ENCODE measurements at places on chromosomes 16 and 17. TPM values are rescaled to one million over a fixed set of nuclear protein-coding genes. Genes with fewer than 3 reads are reported as not detected.
A peak's percentile ranks its signal among the peaks of the same experiment; 100 is the strongest.

Gene HEATR9
- not detected for polyA plus RNA-seq

Gene IRX5
- polyA plus RNA-seq: 1.1 TPM

- no peak for DNase-seq
Measured at GRCh38 chr16:84992717-84993075, 18.6 kb downstream of the ZDHHC7 start.

Gene ABI3
- polyA plus RNA-seq: 3.5 TPM

GRCh38 chr16:67164599-67165061 lies at the start of gene HSF4:
TSS of gene HSF4 (plus strand) at chr16:67164745. CDS start at chr16:67164812, 67 bp downstream.
- peak; percentile 71 for DNase-seq

- DNase-seq: no peak
Measured at GRCh38 chr17:49976163-49976827, 7.3 kb downstream of the DLX4 start.

DNA sequence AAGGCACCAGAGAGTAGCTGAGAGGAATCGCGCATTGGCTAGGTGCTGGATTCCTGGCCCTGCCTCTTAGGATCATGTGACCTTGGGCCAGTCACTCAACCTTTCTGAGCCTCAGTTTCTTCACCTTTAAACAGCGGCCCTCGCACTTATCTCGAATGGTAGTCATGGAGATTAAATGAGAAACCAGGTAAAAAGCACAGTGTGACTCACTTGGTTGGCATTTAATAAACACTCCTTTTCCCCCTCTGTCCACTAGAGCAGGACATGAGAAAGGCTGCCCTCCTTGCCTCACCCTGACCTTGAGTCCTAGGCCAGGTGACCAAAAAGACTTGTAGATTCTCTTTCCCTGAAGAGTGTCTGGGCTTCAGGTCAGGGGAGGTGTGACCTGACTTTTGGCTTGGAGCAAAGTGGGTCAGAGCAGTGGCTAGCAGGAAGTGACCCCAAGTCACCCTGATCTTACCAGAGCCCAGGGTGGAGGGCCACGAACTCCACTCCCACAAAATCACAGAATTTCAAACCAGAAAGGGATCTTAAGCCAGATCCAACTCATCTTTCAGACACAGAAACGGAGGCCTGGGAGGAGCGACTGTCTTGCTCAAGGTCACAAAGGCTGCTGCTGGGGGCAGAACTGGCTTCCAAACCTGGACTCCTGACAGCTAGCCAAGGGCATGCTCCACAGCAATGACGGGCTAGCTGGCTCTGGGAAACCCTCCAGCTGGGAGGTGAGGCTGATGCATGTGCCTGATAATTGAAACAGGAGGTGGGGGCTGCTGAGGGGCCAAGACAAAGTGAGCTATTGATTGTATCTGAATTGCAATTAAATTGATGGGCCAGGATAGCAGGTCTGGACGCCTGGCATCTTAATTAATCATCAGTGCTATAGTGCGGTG lies 65.2 kb downstream of the PIPOX start:
- DNase-seq: no peak

Gene FBXO39
- polyA plus RNA-seq: 0.88 TPM

- DNase-seq: no peak
Measured at GRCh38 chr16:50580180-50580798, 32.1 kb downstream of the NKD1 start.

Gene RAB26
- polyA plus RNA-seq: 0.50 TPM

DNA sequence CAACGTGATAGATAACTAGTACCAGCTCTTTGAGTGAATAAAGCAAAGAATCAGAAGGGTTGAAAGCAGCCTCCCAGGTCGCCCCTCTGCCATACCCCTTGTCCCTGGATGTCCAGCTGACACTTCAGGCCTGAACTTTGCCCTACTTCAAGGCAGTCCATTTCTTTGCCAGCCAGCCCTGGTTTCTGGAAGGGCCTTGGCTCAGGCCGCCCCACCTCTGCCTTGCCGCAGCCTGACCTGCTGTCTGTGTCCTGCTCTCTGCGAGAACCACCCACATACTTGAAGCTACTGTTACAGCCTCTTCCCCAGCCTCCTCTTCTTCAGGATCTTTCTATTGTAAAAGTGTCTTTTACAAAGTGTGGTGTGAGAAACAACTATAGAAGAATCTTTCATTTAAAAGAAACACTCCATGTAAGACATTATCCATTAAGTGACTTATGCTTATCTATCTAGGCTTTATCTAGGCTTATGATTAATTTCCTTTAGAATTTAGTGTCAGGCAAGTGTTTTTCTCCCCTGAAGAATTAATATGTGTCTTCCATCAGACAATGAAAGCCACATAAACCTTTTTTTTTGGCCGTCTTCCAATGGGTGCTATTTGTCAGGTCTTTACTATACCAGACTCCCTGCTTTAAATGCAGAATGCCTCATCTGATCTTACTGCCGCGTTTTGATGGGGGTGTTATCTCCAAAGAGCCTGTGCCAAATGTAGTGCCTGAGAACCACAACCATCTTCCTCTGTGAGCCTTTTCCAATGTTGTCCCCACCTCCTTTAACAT lies 133.9 kb downstream of the SOCS1 start:
- no peak for DNase-seq

DNA sequence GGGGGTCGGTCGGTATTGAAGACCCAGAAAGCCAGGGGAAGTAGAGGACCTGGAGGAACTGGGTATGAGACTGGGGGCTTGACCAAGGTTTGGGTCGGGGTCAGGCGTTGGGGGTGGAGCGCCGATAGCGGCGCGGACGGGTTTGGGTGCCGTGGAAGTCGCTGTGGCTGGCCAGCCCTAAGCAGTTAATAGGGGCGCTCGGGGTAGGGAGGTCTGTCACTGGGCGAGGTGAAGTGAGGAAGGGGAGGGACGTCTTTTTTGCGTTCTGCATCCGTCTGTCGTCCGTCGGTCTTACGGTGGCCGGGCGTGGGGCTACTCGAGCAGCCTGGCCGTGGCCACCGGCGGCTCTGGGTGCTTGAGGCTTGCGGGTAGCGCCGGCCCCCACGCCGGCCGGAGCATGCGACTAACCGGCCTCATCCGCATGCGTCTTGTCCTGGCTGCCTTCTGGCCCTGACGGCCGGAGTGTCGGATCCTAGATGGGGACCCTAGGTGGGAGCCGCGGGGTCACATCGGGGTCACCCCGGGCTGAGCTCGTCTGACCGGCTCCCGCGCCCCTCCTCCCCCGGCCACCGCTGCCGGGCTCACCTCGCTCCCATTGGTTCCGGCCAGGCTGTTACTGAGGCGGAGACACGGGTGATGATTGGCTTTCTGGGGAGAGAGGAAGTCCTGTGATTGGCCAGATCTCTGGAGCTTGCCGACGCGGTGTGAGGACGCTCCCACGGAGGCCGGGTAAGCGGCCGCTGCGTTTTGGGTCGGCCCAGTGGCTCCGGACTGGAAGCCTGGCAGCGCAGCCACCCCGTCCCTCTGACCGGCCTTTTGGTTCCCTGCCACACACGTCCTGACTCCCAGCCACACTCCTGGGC lies 10.3 kb upstream of the TMEM88 start:
- DNase-seq: peak; percentile 87

Gene MYH2
- polyA plus RNA-seq: 0.25 TPM

DNA sequence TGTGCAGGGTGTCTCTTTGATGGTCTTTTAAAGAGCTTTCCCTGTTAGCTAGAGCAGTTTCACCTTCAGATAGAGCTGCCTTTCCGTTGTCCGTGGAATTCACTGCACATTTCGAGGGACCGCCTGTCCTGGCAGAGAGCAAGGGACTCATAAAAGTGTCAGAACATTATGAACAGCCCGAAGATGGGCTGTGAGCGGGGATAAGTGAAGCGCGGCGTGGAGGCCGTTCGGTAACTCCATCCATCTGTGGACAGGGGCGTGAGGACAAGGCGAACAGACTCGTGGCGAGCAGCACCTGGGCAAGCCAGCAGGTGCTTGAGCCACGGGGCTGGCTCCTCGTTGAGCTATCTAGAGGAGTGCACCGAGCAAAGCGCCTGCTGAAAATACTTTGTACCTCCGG lies 371.2 kb downstream of the MAF start:
- DNase-seq: no peak

DNA sequence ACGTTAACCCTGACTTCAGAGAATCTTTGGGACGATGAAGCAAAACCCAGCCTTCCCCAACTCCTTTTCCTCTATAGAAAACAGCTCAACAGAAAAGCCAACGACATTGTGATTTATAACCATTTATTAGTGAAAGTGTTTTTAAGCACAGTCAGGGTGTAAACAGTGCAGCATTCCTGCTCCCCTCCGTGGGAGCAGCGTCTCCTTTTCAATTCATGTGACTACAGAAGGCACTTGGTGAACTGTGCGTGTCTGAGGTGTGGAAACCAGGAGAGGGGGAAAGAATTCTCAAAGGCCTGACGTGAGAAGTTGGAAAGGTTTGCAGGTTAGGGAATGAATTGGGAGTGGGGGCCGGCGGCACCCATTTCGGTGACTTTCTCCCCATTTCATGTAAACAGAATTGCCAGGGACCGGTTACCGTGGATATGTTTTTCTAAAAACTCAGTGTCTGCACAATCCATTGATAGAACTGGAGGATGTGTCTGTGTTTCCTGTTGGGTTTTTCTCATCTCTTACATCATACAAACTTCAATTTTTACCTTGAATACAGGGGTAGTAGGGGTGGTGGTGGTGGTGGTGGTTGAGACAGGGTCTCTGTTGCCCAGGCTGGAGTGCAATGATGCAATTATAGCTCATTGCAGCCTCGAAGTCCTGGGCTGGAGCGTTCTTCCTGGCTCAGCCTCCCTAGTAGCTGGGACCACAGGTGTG lies 53.1 kb downstream of the NDE1 start:
- DNase-seq: no peak

Gene COG1
- polyA plus RNA-seq: 22.0 TPM

DNA sequence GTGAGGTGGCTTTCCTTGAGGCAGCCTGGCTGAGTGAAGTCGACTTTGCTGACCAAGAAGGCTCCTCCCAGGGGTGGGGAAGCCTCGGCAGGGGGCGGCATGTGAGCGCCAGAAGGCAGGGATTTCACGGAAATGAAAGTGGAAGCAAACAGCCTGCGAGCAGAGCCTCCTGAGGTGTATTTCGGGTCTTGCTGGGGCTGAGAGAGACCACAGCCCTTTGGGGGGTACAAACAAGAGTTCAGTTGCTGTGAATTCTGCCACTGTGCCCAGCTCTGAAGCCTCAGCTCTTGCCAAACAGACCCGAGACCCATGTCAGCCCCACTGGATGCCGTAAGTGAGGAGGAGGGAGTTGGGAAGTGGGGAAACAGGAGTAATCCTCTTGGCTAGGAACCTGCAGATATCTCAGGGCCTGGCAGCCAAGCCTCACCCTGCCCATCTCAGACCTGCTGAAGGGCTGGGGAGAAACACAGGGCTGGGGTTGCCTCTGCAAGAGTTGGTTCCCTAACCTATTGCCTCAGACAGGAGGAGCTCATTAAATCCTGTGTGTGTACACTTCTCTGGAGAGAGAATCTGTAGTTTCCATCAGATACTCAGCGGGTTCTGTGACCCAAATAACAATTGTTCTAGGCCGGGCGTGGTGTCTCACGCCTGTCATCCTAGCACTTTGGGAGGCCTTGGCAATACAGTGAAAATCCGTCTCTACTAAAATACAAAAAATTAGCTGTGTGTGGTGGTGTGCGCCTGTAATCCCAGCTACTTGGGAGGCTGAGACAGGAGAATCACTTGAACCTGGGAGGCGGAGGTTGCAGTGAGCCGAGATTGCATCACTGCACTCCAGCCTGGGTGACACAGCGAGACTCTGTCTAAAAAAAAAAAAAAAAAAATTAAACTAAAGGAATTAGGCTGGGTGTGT lies at the start of gene IFI35:
Gene IFI35 (plus strand): TSS at position 146 of the 913 bp plus-strand sequence. CDS start 164 bp downstream, at position 310.
- DNase-seq: peak; percentile 85

Gene DLX4
- polyA plus RNA-seq: not detected

DNA sequence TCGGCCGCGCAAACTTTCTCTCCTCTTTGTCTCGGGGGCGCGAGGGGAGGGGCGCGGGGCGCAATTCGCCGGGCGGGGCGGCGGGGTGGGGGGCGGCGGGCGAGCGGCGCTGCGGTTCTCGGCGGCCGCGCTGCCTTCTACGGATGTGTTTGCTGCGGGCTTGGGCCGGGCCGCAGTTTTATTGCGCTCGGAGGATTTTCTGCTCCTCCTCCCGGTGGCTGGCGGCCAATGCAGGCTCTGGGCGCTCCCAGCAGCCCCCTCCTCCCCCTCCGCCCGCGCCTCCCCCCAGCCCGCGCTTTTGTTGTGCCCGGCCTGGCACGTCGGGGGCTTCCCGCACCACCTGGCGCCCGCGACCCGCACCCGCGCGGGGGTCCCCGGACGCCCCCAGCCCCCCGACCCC lies at the start of gene TIMP2:
Gene TIMP2 (minus strand): TSS at position 154 of the 400 bp plus-strand sequence. CDS start 299 bp downstream, outside the sequence.
- peak; percentile 95 for DNase-seq

Gene ELMO3
- polyA plus RNA-seq: not detected

- DNase-seq: no peak
Measured at GRCh38 chr17:557371-557770, 157.3 kb downstream of the VPS53 start.

Gene TSPAN10
- polyA plus RNA-seq: 1.5 TPM

Gene CHD9NB
- polyA plus RNA-seq: 1.0 TPM

GRCh38 chr16:58063377-58064076 lies 38.0 kb downstream of the MMP15 start:
- no peak for DNase-seq

Gene UTP18
- 27.8 TPM for polyA plus RNA-seq

DNA sequence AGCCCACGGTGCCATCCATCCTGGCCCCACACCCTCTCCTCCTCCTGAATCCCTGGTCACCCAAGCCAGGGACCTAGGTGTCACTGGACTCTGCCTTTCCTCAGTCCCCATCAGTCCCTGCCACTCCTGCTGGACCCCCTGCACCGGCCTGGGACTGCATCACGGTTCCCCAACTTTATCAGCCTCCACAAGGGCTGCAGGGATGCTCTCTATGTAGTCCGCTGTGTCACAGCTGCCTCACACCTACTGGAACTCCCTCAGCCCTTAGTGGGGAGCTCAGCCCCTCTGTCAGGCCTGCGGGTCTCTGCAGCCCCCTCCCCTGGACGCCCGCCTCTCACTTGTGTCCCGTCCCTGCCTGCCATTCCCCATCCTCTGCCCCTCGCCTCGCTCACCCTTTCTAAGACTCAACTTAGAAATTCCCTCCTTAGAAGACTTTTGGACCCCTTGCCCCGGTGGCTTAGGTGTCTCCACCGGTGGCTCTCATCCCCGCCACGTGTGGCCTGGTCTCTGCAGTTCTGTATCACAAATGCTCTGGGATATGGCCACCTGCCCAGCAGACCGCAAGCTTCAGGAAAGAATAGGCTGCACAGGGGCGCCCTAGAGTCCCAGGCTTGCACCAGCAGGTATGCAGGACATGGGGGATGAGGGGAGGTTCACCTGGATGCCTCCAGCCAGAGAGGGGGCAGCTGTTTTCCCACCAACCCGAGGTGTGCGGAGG lies 62.9 kb downstream of the PRMT7 start:
- DNase-seq: no peak

Gene VAT1L
- 2.3 TPM for polyA plus RNA-seq
